ENCODE measurements at places on chromosomes 7 and 10.

GRCh38 chr10:17235136-17235535 is 7.1 kb downstream of the VIM start:
- peaks cover 36% of the 10 kb centered on the region for H3K36me3 ChIP-seq
- peak; percentile 33 for DNase-seq
- H3K27ac ChIP-seq: no peak overlapping the region

DNA sequence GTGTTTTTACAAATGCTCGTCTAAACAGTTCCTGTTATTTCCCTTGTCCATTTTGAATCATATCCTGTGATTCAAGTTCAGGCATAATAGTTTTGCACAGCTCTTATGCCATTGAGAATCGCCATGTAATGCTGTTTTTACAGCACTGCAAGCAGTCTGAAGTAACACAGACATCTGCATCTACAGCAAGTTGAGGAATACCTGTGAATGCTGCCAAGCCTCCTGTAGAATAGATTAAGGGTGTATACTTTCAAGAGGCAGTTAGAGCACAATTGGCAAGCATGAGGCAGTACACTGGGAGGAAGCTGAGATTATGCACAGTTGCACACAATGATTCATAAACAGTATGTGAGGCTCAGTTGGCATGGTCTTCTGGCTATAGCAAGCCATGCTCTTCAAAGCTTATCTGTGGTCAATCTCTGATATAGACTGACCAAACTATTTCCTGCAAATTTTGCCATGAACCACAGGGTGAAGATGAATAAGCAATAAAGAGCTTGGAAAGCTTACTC is 121.9 kb upstream of the AKR1E2 start:
- no peaks in the 10 kb centered on the region for H3K4me1 ChIP-seq
- no peak overlapping the region for H3K4me3 ChIP-seq
- no peaks in the 10 kb centered on the region for H3K27me3 ChIP-seq
- H3K36me3 ChIP-seq: no peaks in the 10 kb centered on the region
- no peak for DNase-seq

GRCh38 chr7:44565097-44565794 is 8.5 kb downstream of the DDX56 start:
- DNase-seq: peak; percentile 72
- H3K4me3 ChIP-seq: no peak overlapping the region
- no peaks in the 10 kb centered on the region for H3K4me1 ChIP-seq
- no peaks in the 10 kb centered on the region for H3K27me3 ChIP-seq
- H3K27ac ChIP-seq: no peak overlapping the region

GRCh38 chr10:102627736-102628293 is 16.5 kb upstream of the TRIM8 start:
- H3K4me1 ChIP-seq: peaks cover 77% of the 10 kb centered on the region
- no peaks in the 10 kb centered on the region for H3K27me3 ChIP-seq
- no peaks in the 10 kb centered on the region for H3K36me3 ChIP-seq
- DNase-seq: peak; percentile 91
- H3K27ac ChIP-seq: peak overlapping the region; percentile 99
- H3K4me3 ChIP-seq: no peak overlapping the region

DNA sequence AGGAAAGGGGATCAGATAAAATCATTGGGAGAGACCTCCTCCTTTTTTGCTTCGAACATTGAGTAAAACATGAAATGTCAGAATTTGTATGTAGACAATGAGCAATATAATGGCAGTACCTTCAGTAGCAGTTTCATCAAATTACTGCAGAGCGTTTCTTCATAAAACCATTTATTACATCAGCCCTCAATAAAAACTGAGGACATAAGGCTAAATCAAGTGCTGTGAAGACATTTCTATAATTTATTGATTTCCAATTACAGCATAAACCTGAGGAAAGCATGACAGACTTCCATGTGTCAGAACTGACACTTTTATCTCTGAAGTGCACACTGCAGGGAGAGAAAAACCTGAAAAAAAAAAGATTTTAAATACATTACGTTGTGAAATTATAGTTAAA is 172.6 kb upstream of the ZNF804B start:
- no peaks in the 10 kb centered on the region for H3K4me1 ChIP-seq
- H3K27me3 ChIP-seq: no peaks in the 10 kb centered on the region
- H3K4me3 ChIP-seq: no peak overlapping the region
- H3K27ac ChIP-seq: no peak overlapping the region
- DNase-seq: no peak

- H3K4me3 ChIP-seq: no peak overlapping the region
- no peak for DNase-seq
- H3K27ac ChIP-seq: no peak overlapping the region
- H3K4me1 ChIP-seq: no peaks in the 10 kb centered on the region
- H3K27me3 ChIP-seq: no peaks in the 10 kb centered on the region
These were observed 22.0 kb downstream of the ADRA2A start for GRCh38 chr10:111098679-111099437.

DNA sequence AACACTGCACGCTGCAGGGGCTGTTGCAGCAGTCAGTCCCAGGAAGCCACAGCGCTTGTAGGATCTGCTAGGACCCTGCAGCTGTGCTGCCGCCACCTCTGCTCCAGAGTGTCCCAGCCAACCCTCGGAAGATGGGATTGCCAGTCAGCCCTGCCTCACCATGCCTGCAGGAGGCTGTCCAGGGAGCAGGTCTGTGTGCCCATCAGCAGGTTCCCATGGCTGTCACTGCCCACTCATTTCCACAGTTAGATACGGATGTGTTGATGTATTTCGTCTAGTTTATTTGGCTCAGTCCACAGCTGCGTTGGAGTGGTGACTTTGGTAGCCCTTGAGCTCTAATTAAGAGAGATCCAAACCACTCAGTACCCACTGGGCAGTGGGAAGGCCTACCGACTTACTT is 35.7 kb downstream of the SHH start:
- H3K4me3 ChIP-seq: no peak overlapping the region
- no peak overlapping the region for H3K27ac ChIP-seq
- no peak for DNase-seq
- H3K27me3 ChIP-seq: no peaks in the 10 kb centered on the region
- H3K36me3 ChIP-seq: no peaks in the 10 kb centered on the region

DNA sequence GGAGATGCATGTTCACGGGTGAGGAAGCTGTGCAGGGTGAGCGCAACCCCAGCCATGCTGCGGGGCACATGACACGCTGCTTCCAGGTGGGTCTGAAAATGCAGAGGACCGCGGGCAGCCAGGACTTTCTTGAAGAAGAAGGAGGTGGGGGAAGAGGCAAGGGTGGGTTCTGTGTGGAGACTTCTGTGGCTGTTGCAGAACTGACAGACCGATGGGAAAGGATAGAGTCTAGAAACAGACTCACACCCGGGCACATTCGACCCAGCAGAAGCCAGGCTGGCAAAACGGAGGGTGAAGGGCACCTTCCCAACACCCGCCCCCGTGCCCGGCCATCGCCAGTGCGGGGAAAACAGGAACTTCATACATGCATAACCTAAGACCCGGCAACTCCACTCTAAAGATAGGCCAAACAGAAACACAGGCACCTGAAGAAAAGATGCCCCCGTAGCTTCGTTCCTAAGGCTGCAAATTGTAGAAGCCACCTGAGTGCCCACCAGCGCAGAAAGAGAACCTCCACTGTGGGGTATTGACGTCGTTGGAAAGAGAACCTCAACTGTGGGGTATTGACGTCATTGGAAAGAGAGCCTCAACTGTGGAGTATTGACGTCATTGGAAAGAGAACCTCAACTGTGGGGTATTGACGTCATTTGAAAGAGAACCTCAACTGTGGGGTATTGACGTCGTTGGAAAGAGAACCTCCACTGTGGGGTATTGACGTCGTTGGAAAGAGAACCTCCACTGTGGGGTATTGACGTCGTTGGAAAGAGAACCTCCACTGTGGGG is 4.8 kb upstream of the KNDC1 start:
- no peak for DNase-seq
- H3K4me3 ChIP-seq: no peak overlapping the region
- no peaks in the 10 kb centered on the region for H3K36me3 ChIP-seq
- H3K4me1 ChIP-seq: peaks cover 26% of the 10 kb centered on the region

GRCh38 chr10:10044922-10045764 is 972.5 kb upstream of the CELF2 start:
- no peaks in the 10 kb centered on the region for H3K36me3 ChIP-seq
- no peaks in the 10 kb centered on the region for H3K4me1 ChIP-seq
- H3K4me3 ChIP-seq: no peak overlapping the region
- H3K27me3 ChIP-seq: no peaks in the 10 kb centered on the region

DNA sequence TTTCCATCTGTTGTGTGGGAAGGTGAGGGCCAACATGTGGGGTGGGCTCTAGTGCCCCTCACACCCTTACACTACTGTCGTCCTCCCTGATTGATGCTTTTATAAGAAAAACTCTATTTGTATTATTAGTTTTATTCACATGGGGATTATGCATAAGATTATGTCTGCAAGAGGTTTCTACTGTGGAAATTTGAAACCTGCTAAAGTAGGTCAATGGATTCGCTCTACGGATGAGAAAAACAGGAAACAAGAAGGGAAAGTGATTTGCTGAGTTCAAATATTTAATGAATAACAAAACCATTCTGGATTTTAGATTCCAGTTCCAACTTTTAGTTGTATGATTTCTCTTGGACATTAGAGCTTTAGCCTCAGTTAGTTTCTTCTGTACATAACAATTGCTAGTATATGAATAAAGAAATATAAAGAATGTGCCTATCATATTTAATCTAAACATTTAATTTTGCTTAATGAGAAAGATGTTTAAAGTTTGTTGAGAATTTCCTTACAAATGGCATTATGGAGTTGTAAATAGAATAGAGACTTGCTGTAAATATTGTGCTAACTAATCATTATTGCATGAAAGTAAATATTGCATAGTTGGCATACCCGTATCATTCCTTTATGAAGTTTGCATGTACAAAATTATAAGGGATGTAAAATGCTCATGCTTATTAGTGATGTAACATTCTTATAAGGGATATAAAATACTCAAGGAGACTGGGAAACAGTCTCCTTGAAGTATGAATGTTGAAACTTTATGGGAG is 193.8 kb downstream of the THSD7A start:
- H3K4me3 ChIP-seq: no peak overlapping the region
- no peak overlapping the region for H3K27ac ChIP-seq
- H3K4me1 ChIP-seq: no peaks in the 10 kb centered on the region
- H3K27me3 ChIP-seq: no peaks in the 10 kb centered on the region
- DNase-seq: no peak

- no peak overlapping the region for H3K4me3 ChIP-seq
These were observed 187.6 kb upstream of the KLF14 start for GRCh38 chr7:130921391-130922180.

DNA sequence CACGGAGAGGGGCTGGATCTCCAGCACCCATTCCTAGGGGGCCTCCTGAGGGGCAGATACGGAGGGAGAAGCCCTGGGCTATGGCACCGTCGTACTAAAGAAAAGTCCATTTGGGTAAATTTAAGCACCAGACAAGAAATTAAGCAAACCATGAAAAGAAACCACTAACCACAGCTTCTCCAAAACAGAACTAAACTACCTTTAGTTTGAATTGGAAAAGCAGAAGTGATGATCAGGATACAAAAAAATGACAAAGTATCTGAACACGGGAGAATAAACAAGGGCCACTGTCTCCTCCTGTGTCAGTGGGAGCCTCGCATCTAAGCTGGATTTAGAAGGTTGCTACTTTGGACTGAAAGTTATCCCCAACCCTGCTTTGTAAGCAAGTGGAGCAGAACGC is 69.1 kb downstream of the DIP2C start:
- no peaks in the 10 kb centered on the region for H3K27me3 ChIP-seq
- H3K4me1 ChIP-seq: peaks cover 36% of the 10 kb centered on the region
- no peak overlapping the region for H3K27ac ChIP-seq
- no peaks in the 10 kb centered on the region for H3K36me3 ChIP-seq
- DNase-seq: no peak
- no peak overlapping the region for H3K4me3 ChIP-seq

GRCh38 chr10:14659626-14660196 is 115.0 kb downstream of the FAM107B start:
- H3K27me3 ChIP-seq: no peaks in the 10 kb centered on the region
- H3K27ac ChIP-seq: no peak overlapping the region
- no peak overlapping the region for H3K4me3 ChIP-seq
- no peaks in the 10 kb centered on the region for H3K36me3 ChIP-seq
- H3K4me1 ChIP-seq: peaks cover 8% of the 10 kb centered on the region
- no peak for DNase-seq

GRCh38 chr10:85510682-85511081 is 855.9 kb downstream of the GRID1 start:
- H3K27me3 ChIP-seq: no peaks in the 10 kb centered on the region
- no peaks in the 10 kb centered on the region for H3K36me3 ChIP-seq
- H3K4me3 ChIP-seq: no peak overlapping the region
- peak; percentile 24 for DNase-seq

- peak overlapping the region; percentile 63 for H3K4me3 ChIP-seq
- H3K27ac ChIP-seq: no peak overlapping the region
- DNase-seq: peak; percentile 76
These were observed 61.2 kb downstream of the NEURL1 start for GRCh38 chr10:103554488-103555324.

GRCh38 chr7:81158189-81158588 is 239.3 kb upstream of the SEMA3C start:
- peaks cover 34% of the 10 kb centered on the region for H3K4me1 ChIP-seq
- no peaks in the 10 kb centered on the region for H3K36me3 ChIP-seq
- no peak overlapping the region for H3K4me3 ChIP-seq
- no peak overlapping the region for H3K27ac ChIP-seq
- DNase-seq: peak; percentile 80
- no peaks in the 10 kb centered on the region for H3K27me3 ChIP-seq

DNA sequence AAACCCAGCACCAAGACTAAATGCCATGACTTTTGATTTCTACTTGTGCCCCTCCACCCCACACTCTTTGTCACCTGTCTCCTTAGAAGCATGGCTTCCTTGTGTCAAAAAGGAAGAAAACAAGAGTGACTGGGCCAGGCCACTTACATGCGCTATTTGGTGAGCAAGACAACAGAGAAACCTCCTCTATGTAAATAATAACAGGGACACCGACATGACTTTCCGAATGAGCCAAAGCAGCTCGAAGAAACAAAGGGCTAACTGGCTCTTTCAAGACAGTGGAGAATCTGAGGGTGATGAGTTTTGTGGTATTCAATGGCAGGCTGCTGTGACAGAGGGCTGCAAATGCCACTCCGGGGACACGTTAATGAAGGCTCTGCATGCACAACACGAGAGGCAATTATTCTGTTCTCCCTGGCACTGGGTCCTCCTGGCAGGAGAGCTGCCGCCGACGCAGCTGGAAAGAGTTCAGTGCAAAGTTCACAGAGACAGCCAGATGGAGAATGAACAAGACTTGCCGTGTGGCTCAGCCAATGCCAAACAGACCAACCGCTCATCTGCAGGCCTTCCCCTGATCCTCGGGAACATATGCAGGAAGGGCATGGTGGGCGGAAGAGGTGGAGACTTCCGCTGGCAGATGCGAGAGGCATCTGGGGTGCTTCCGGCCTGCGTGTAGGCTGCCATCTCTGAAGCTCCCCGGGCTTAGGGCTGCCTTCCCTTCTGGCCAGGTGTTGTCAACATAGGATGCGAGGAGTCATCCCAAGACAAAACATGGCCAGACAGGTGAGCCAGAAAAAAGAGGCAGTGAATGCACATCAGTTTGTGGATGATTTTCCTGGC is 59.1 kb upstream of the SMNDC1 start:
- peaks cover 12% of the 10 kb centered on the region for H3K4me1 ChIP-seq
- no peaks in the 10 kb centered on the region for H3K27me3 ChIP-seq
- H3K4me3 ChIP-seq: no peak overlapping the region
- no peak overlapping the region for H3K27ac ChIP-seq
- H3K36me3 ChIP-seq: no peaks in the 10 kb centered on the region

GRCh38 chr7:101882005-101882421 is 64.6 kb downstream of the CUX1 start:
- H3K4me1 ChIP-seq: peaks cover 21% of the 10 kb centered on the region
- no peak overlapping the region for H3K27ac ChIP-seq
- no peak overlapping the region for H3K4me3 ChIP-seq
- H3K27me3 ChIP-seq: no peaks in the 10 kb centered on the region

All from neural progenitor cell (in vitro differentiated cells).